ENCODE measurements at places on chromosomes 1 and 21.

DNA sequence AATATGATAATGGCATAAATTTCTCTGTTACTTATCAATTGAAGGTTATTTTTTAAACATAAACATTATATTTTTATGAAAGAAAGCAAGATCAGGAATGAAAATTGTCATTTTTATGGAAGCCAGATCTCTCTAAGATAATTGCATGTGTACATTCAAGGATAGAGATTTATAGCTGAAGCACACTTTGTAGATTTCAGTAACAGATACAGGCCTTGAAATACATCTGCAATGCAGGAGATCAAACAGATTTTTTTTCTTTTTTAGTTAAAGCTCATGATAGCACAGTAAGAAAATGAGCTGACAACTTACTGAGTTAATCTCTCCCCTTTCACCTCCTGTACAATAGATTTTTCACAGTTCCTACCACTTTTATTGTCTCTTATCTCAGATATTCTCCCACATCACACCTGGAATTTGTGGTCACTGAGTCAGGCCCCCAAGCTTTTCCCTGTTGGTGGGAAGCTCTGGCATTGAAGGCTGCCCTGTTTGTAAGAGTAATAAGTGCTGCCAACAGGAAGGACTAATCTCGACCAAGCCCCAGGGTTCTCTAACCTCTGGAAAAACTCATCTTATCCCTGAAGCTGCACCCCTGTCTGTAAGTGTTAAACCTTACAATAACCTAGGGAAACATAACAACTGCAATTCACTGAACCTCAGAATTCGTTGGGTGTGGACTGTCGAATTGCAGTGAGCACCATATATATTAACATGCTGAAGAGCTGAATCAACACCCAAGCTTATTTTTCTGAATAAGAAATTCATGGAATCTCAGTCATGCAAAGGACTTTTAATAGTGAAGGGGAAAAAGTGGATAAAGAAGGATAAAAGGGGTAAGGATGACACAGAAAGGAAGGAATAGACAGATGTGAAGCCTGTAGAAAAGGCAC lies 599.0 kb downstream of the LMO4 start:
- no peak for DNase-seq

- DNase-seq = no peak
Measured at GRCh38 chr1:159817276-159818041, 9.2 kb upstream of the SLAMF8 start.

DNA sequence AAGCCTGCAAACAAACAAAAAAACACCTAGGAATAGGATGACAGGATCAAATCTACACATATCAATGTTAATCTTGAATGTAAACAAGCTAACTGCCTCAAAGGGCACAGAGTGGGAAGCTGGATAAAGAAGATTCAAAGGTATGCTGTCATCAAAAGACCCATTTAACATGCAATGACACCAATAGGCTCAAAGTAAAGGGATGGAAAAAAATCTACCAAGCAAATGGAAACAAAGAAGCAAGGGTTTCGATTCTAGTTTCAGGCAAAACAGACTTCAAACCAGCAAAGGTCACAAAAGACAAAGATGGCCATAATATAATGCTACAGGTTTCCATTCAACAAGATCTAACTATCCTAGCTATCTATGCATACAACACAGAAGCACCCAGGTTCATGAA lies 16.2 kb upstream of the OR2T10 start:
- DNase-seq = no peak

GRCh38 chr1:212010004-212010403 lies 25.4 kb downstream of the INTS7 start:
- DNase-seq = no peak

- DNase-seq = no peak
Measured at GRCh38 chr1:246078126-246078887, 428.8 kb downstream of the SMYD3 start.

DNA sequence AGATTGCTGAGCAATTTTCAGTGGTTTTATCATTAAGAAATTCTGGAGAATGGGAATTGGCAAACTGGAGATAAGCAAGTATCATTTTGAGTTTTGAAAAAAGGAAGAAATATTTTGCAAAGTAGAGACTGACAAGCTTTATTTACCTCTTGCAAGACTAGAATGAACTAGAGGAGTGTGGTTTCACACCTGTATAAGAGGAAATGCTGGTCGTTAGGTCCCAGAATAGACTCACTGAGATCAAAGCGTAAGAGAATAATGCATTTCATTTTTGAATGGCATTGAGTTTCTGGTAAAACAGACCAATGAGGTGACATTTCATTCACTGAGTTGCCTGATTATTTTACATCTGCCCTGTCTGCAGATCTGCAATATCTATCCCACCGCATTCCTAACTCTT lies 308.1 kb downstream of the ADGRL2 start:
- no peak for DNase-seq

GRCh38 chr1:112063781-112064728 lies 74.6 kb upstream of the KCND3 start:
- no peak for DNase-seq

- DNase-seq = no peak
Measured at GRCh38 chr1:234495231-234495990, 16.4 kb upstream of the TARBP1 start.

GRCh38 chr1:204438628-204439027 lies 27.0 kb upstream of the PPP1R15B start:
- no peak for DNase-seq

DNA sequence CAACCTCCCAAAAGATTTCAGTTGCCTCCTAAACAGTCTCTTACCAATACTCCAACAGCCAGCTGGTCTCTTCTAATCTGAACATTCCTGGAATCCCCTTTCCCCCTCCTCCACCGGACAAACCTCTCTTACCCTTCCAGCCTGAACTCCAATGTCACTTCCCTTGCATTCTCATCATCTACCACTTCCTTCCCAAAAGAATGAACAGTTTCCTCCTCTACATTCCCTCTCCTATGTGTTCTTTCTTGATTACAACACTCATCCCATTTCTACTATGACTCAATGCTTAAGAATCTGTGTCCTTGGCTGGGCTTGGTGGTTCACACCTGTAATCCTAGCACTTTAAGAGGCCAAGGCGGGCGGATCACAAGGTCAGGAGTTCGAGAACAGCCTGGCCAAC lies 417.1 kb downstream of the SETD4 start:
- DNase-seq = no peak

- no peak for DNase-seq
Measured at GRCh38 chr1:156848461-156849150, 10.3 kb downstream of the INSRR start.

DNA sequence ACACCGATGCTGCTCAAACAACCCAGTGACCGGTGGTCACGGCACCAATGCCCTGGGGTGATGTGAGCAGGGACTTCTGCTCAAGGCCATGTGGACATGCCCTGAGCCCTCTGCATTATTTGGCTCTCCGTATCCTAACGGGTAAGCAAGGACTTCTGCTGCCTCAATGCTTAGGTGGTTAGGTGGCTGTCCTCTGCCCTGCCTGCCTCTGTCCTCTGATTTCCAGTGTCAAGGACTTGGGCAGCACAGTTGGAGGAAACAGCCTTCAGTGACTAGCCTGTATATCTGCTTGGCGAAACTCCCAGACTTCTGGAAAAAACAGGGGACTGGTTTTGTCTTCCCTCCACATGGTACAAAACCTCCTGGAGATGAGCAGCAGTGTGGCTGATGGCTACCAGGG lies 34.5 kb downstream of the DNAJC11 start:
- no peak for DNase-seq

Measured in globus pallidus (tissue), 1 donor.